HTR-8/SVneo (cell line): ENCODE measurements at places on chromosomes 12 and 14.

- DNase-seq, result no peak
Observed at GRCh38 chr14:73755434-73756014, 41.3 kb upstream of the PNMA1 start.

GRCh38 chr12:27781680-27782079 lies 1.6 kb upstream of the MANSC4 start:
- DNase-seq, result peak; percentile 48

GRCh38 chr14:49982501-49982951 lies 89.6 kb downstream of the ARF6 start:
- DNase-seq, result no peak

DNA sequence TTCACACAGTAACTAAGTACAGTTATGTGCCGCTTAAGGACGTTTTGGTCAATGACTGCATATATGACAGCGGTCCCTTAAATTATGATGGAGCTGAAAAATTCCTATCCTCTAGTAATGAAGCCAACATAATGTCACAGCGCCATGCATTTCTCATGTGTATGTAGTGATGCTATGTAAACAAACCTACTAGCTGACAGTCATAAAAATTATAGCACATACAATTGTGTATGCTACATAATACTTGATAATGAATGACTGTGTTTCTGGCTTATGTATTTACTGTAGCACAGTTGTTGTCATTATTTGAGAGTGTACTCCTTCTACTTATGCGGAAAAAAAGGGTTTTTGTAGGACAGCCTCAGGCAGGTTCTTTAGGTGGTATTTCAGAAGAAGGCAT lies 99.7 kb downstream of the DACT1 start:
- no peak for DNase-seq

DNA sequence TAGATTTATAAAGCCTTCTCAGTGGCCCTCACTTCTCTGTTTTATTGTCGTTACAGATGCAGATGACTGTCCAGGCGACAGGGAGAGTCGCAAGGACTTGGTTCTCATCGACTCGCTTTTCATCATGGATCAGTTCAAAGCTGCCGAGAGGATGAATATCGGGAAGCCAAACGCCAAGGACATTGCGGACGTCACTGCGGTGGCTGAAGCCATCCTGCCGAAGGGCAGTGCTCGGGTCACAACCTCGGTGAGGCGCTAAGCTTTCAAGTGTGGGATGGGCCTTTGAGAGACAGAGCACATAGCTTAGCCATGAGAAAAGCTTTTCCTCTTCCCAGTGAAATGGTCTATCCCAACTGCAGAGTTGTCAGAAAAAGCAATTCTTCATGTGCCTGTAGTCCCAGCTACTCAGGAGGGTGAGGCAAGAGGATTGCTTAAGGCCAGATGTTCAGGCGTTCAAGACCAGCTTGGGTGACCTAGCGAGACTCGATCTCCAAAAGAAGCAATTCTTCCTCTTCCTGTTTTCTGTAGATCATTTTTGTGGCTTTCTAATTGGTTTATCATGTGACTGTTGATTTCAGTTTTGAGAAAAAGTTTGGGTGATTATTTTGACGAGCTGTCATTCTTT lies 56.4 kb downstream of the EP400 start:
- DNase-seq, result no peak

DNA sequence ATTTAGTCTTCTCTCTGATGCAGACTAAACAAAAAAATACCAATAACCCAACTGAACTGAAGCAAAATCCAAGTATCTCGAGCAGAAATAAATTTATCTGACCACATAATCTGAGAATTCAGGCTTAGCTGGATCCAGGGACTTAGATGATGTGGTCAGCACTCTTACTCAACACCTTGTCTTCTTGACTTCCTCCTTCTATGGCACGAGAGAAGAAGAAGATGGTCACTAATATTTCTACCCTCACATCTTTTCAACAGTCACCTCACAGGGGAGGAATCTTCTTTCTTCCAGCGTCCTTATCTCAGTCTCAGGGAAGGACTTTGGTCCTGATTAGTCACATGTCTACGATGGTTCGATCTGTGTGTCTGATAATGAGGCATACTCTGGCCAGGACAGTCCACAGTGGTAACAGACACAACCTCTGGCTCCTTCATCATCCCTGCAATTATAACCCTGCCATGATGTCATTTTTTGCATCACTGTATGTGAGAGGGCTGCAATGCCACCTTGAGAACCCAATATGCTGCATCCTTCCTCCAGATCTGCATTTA lies 15.8 kb downstream of the RGS6 start:
- no peak for DNase-seq

GRCh38 chr12:6824901-6825381 lies 3.3 kb upstream of the P3H3 start:
- no peak for DNase-seq

DNA sequence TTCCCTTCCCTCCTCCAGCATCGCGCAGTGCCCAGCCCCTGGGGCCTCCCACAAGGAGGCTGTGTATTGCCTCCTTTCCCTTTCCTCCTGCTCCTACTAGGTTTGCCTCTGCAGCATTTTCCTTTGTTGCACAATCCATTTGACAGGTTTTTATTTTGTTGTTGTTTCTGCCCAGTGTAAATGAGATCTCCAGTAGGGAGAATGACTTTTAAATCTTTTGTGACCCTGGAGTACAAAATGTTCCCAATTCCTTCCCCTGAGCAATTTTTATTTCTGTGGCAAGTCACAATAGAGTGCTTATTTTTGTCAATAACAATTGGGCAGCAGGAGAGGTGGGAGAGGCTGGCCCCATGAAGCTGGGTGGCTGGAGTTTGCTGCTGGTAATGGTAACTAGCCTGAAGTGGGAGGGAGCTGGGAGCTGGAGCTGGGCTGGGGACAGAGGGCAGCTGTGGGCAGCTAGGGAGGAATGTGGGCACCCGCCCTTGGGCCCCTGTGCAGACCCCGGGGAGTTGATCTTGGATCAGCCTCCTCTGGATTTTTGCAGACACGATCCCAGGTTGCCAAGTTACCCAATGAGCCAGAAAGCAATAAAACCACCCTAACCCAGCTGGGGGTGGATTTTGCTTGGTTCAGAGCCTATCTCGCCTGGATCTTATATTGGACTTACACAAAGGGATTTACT lies 160.1 kb downstream of the KTN1 start:
- no peak for DNase-seq

- no peak for DNase-seq
Observed at GRCh38 chr14:100297320-100298300, 8.6 kb downstream of the SLC25A29 start.

DNA sequence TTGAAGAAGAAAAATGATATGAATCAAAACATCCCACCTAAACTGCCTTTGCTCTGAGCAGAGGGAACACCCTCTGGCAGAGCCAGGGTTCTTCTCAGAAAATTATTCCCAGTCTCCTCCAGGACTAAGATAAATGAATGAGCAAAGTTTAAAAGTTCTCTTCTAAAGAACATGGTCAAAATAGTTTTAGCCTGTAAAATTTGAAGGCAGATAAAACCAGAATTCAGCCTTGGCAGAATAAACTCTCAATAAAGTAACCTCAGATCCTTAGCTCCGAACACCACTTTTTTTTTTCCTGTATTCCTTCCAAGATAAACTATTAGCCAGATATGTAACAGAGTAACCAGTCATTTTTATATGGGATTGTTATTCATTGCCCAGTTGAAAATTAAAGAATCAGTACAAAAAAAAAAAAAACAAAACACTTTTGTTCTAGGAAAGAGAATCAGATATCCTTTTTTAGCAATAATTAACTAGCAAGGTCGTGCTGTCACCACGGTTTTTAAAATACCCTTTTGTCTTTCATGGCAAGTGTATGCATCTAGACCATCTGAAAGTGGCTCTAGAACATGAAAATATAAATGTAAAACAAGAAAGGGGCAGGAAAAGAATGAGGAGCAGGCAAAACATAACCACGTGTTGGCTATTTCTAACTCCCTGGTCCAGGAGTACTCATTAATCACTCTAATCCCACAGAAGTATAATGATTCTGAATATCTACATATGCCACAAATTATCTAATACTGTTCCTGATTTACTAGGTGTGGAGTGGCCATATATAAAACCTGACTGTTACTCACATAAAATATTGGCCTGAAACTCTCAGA lies 60.8 kb downstream of the CAPZA3 start:
- no peak for DNase-seq

- no peak for DNase-seq
Observed at GRCh38 chr12:126551869-126552268, 1486.6 kb downstream of the AACS start.
